ENCODE measurements at places on chromosomes 5 and 9. TPM values are rescaled to one million over a fixed set of nuclear protein-coding genes. Genes with fewer than 3 reads are reported as not detected.

GRCh38 chr9:12415361-12415760 is 277.8 kb upstream of the TYRP1 start:
- no peak overlapping the region for H3K4me3 ChIP-seq
- H3K4me1 ChIP-seq, result no peaks in the 10 kb centered on the region
- DNase-seq, result no peak
- no peaks in the 10 kb centered on the region for H3K36me3 ChIP-seq
- no peak overlapping the region for H3K27ac ChIP-seq

- peaks cover 13% of the 10 kb centered on the region for H3K4me1 ChIP-seq
- H3K4me3 ChIP-seq, result no peak overlapping the region
- H3K27me3 ChIP-seq, result peaks cover 4% of the 10 kb centered on the region
Observed at GRCh38 chr9:130677252-130677651, 12.9 kb downstream of the PRDM12 start.

DNA sequence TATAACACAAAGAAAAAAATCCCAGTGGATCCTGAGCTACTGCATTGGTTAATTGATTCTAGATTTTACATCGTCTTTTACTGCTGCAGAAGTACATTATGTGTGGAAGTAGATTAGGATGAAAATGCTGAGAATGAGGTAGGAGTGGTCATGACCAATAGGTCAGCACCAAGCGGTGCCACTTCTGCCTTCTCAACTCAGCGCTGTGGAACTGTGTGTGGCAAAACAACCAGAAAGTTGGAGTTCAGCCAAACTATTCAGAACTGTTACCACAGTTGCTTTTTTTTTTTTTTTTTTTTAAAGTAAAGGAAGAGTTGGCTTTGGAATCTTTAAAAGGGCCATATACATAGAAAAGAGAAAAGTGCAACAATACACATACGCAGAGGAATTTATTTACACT is 24.2 kb downstream of the POU5F2 start:
- H3K27me3 ChIP-seq, result no peaks in the 10 kb centered on the region
- no peak overlapping the region for H3K27ac ChIP-seq

- DNase-seq, result no peak
- no peaks in the 10 kb centered on the region for H3K36me3 ChIP-seq
Observed at GRCh38 chr5:134436523-134437339, 25.1 kb upstream of the CDKN2AIPNL start.

DNA sequence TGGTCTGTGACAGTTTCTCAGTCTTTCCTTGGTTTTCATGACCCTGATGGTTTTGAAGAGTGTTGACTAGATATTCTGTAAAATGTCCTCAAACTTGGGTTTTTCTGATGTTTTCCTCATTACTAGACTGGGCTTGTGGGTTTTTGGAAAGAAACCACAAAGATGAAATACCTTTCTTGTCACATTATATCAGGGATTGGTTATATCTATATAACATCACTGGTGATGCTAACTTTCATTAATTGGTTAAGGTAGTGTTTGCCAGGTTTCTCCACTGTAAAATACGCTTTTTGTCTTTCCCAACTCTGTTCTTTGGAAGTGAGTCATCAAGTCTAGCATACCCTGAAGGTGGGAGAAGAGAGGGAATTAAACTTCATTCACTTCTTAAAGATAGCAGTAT is 3.3 kb upstream of the IL31RA start:
- H3K4me1 ChIP-seq, result peaks cover 21% of the 10 kb centered on the region
- no peak for DNase-seq
- H3K4me3 ChIP-seq, result no peak overlapping the region
- H3K27ac ChIP-seq, result no peak overlapping the region
- no peaks in the 10 kb centered on the region for H3K27me3 ChIP-seq
- no peaks in the 10 kb centered on the region for H3K36me3 ChIP-seq

DNA sequence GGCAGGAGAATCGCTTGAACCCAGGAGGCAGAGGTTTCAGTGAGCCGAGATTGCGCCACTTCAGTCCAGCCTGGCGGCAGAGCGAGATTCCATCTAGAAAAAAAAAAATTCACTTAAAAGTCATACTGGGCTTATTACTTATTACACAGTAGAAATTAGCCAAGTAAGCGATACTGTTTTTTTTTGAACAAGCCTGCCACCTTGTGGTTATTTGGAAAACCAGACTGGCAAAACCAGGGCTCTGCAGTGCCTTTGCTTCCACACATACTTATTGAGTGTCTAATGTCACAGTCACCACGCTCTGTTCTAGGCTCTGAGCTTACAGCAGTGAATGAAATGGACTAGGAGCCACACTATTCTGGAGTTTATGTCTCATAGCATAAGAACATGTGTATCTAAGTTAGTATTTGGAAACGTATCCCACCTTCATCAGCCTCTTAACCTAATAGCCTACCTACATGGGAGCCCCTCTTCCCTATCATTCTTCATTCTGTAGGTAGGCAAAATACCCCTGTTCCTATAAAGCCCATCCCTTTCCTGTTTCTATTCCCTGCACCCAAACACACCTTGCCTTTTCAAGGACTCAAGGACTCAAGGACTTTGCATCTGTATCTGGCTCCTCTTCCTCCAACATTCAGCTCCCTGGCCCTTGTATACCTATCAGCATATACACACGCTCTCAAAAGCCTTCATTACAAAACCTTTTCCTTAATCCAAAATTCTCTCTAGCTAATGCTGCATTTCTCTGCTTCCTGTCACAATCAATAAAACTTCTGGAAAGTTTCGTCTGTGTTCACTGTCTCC is 13.9 kb upstream of the BASP1 start:
- H3K27me3 ChIP-seq, result peaks cover 6% of the 10 kb centered on the region
- H3K4me1 ChIP-seq, result peaks cover 3% of the 10 kb centered on the region
- no peak overlapping the region for H3K4me3 ChIP-seq
- no peaks in the 10 kb centered on the region for H3K36me3 ChIP-seq

GRCh38 chr9:70902692-70903131 is 218.7 kb downstream of the TRPM3 start:
- H3K4me1 ChIP-seq, result peaks cover 13% of the 10 kb centered on the region
- no peak overlapping the region for H3K4me3 ChIP-seq
- peaks cover 3% of the 10 kb centered on the region for H3K27me3 ChIP-seq
- no peaks in the 10 kb centered on the region for H3K36me3 ChIP-seq
- DNase-seq, result no peak

DNA sequence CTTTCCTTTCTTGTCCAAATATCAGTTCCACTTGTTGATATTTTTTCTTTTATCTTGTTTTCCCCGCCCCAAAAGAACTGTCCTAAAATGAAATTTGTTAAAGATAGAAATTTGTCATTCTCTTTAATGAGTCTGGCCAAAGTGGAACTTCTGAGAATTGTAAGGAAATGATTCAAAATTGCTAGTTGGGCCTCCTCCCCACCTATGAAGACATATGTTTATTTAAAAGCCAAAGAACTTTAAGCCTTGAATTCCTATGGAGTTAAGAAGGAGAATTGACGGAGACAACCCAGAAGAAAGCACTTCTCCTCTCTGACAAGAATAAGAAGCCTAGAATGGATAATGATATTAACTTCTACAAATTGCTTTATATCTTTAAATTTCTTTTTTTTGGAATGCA is 59.1 kb upstream of the ALDH1A1 start:
- H3K36me3 ChIP-seq, result no peaks in the 10 kb centered on the region
- no peak for DNase-seq
- no peak overlapping the region for H3K4me3 ChIP-seq
- H3K27me3 ChIP-seq, result peaks cover 30% of the 10 kb centered on the region
- no peak overlapping the region for H3K27ac ChIP-seq
- no peaks in the 10 kb centered on the region for H3K4me1 ChIP-seq

GRCh38 chr9:33934188-33934878 is 114.4 kb downstream of the UBAP2 start:
- H3K4me3 ChIP-seq, result no peak overlapping the region
- H3K4me1 ChIP-seq, result peaks cover 1% of the 10 kb centered on the region
- DNase-seq, result no peak
- no peaks in the 10 kb centered on the region for H3K27me3 ChIP-seq
- peaks cover 58% of the 10 kb centered on the region for H3K36me3 ChIP-seq

Gene GAS1
- 304 TPM for total RNA-seq

Gene SPTLC1
- total RNA-seq, result 90.7 TPM

Gene LIFR
- 8.1 TPM for total RNA-seq

DNA sequence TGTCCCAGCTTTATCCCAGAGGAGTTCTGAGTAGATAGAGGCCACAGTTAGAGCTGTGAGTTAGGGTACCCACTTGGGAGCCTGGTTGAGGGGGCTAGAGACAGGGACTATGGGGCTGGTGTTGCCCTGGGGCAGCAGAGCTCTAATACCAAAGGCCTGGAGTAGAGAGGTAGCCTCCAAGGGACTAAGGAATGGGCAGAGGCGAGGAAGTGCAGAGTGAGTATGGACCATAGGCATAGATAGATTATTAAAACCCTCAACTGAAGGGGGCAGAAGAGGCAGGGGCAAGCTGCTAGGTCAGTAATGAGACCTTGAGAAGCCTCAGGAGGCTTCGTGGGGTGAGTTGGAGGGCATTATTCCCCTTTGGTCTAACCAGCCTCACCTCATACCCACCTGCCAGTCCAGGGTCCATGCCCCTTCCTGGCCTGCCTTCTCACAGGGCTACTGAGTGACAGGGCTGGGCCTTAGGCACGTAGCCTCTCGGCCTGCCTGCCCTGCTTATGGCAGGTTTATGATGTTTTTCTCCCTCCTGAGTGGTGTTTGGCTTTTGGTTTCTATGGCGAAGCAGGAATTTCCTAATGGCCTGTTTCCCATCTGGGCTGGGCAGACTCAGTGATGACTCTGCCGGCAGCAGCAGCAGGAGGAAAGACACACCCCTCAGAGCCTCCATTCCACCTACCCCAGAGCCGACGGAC is 8.0 kb downstream of the PDLIM4 start:
- peaks cover 49% of the 10 kb centered on the region for H3K4me1 ChIP-seq
- H3K36me3 ChIP-seq, result peaks cover 26% of the 10 kb centered on the region
- H3K27me3 ChIP-seq, result no peaks in the 10 kb centered on the region
- H3K4me3 ChIP-seq, result no peak overlapping the region

GRCh38 chr9:91162784-91163443 is 198.8 kb downstream of the AUH start:
- DNase-seq, result peak; percentile 80
- H3K27ac ChIP-seq, result peak overlapping the region; percentile 88
- peaks cover 58% of the 10 kb centered on the region for H3K4me1 ChIP-seq
- H3K27me3 ChIP-seq, result no peaks in the 10 kb centered on the region

DNA sequence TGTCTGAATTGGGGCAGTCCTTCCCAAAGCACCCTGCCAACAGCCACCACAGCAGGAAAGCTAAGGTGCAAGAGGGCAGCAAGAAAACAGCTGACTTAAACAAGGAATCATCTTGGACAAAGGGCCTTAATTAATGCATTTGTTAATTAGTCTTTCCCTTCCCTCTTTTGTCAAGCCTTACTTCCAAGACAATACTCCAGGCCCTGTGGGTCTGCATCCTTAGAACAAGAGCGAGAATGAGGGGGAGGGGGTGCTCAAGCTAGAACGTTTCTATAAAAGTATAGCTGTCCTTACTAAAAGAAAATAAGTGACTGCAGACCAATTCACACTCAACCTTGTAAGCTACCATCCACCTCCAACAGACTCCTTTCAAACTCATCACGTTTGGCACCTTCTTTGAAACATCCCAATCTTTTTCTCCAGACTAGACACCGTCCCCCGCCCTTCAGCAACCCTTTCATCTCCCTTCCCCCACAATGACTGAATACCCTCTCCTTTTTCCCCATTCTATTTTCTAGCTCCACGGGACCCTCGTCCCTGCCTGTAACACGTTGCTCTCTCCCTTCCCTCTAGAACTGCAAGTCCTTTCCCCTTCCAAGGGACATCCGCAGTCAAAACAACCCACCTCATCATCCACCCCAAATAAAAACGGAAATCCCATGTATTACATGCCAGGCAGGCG is 85.7 kb upstream of the RNF38 start:
- peak overlapping the region; percentile 81 for H3K4me3 ChIP-seq
- H3K36me3 ChIP-seq, result peaks cover 5% of the 10 kb centered on the region
- no peaks in the 10 kb centered on the region for H3K27me3 ChIP-seq
- no peak for DNase-seq
- H3K27ac ChIP-seq, result peak overlapping the region; percentile 89

DNA sequence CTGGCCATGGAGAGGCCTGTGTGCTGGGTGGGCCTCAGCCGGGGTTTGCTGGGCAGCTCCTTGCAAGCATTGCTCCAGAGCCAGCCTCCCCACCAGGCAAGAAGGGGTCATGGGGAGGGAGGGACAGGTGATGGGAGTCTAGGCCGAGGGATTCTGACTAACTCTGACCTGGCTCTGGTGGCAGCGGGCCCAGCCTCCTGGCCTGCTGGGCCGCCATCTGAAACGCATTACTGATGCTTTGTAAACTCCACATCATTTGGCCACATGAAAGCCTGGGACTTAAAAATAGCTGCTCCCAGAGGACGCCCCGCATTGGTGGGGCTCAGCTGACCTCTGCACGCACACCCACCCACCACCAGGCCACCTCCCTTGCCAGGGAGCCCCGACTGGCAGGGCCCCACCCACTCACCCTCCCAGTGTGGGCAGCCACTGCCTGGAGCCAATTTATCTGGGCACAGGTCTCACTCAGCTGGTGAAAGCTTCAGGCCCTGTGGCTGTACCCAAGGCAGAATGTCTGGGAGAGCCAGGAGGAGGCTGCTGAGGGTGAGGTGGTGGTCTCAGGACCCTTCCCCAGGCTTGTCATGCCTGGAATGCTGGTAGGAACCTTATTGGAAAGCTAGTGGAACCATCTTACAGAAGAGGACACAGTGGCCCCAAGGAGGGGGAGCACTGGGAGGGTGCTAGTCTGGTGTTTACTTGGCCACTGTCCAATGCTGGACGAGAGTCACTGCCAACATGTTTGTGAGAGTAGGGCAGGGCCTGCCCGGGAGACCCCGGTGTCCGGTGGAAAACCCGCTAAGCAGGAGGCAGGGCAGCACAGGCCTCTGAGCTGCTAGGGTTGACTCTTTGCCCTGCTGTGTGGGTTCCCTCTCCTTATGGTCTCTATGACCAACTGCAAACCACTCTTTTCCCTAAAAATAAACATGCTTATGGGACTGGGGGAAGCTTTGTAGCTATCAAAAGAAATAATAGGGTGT is 10.8 kb downstream of the TCF7 start:
- H3K4me1 ChIP-seq, result peaks cover 35% of the 10 kb centered on the region
- H3K27ac ChIP-seq, result peak overlapping the region; percentile 87
- no peaks in the 10 kb centered on the region for H3K27me3 ChIP-seq
- no peaks in the 10 kb centered on the region for H3K36me3 ChIP-seq
- H3K4me3 ChIP-seq, result no peak overlapping the region

Gene UNC5A
- not detected for total RNA-seq

All from osteocyte (in vitro differentiated cells).